ENCODE measurements at places on chromosomes 3 and 15.

DNA sequence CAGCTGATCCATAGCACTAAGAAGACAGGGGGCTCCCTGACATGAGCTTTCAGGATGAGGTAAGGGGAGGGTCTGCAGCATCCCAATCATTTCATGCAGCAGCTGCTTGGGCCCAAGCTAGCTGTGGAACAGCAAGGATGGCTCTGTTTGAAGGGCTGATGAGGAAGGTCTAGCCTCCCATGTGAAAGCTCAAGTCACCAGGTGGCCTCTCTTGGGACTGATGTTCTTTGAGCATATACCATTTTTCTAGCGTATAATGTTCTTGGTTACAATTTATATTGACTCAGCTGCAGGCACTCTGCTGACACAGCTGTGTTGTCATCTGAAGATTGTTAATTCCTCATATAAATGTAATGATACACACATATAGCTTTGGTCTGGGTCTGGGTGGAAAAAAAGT lies 87.0 kb downstream of the CD200R1L start:
- peak; percentile 70 for DNase-seq

GRCh38 chr15:67840749-67841512 lies 1.1 kb upstream of the RNU6-1 start:
- no peak for DNase-seq

- DNase-seq: no peak
Measured at GRCh38 chr3:124263168-124263567, 271.2 kb upstream of the ROPN1 start.

- peak; percentile 35 for DNase-seq
Measured at GRCh38 chr3:123258811-123259420, 57.2 kb downstream of the SEC22A start.

GRCh38 chr3:191414286-191414685 lies 46.7 kb upstream of the PYDC2 start:
- no peak for DNase-seq

DNA sequence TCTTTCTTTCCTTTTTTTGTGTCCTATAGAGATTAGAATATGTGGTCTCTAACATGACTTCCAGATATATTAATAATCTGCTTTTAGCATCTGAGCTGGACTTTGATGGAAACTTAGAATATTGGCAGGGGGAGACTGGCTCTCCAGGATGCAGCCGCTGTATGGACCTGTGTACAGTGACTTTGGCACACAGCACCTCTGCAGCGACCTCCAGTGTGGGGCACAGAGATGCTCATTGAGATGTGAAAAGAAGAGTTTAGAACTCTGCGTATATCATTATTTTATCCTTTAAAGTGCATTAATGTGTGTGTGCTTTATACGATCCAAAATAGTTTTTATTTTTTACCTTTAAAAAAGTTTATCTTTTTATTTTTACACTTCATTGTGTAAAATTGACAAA lies 18.3 kb downstream of the CFAP161 start:
- no peak for DNase-seq

DNA sequence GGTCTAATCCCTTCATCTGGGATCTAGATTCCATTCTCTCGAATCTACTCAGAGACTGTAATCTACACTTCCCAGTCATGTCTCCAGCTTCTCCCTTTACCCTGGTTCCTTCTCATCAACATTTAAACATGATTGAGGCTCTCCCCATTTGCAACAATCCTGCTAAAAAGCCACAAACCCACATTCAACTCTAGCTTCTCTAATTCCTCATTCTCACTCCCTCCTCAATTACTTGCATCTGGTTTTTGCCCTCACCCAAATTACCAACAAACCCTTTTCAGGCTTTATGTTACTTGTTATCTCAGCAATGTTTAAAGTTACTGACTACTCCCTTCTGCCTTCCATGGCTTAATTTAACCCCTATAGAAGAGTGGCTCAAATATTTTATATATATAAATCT lies 11.5 kb downstream of the ETFA start:
- DNase-seq: no peak

DNA sequence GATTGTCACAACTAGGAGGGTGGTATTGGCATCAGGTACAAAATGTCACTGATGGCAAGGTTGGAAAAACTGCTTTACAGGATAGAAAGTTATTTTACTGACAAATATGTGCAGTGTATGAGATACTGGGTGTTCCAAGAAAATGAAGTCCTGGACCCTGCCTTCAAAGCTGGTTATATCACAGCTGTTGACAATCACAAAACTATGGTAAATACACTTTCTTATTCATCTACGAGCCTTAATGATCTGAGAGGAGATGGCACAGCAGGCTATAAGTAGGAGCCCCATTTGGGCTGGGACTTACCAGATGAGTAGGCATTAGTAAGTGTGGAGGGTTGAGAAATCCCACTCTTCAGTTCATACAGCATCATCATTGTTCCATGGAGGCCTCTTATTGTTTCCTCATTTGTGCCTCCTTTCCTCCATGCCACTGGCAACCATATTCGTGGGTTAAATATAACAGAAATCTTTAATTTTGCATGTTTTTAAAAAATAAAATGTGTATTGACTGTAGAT lies 66.9 kb downstream of the CMTM8 start:
- DNase-seq: no peak

GRCh38 chr15:28271697-28272260 lies 50.2 kb downstream of the HERC2 start:
- no peak for DNase-seq

DNA sequence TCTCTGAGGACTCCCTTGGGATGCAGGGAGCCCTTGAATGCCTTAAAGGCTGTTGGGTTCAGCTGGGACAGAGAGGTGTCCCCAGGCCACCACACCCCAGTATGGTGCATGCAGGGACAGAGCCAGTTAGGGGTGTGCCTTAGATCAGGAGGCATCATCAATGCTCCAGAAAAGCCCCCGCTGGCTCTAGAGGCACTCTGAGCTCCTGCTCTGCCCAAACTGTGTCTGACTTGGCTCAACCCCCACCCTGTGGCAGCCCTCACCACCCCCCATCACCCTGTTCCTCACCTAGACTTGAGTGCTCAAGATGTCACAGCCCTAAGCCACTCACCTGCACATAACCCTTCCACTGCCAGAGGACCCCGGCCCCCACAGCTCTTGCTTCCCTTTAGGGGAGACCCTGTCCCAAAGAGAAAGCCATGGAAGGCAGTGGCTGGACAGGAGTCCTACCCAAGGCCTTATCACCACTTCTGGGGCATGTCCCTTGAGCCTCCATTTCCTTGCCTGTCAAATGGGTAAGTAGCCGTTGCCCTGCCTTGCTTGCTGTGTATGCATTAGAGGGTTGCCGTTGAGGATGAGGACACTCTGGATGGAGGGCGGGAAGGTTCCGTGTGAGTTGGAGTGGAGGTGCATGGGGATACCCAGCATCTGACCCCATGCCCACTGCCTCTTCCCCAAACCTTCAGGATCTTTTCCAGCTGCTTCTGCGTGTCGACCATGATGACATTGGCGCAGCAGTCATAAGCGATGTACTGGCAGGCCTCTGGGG lies 41.4 kb downstream of the ACSBG1 start:
- no peak for DNase-seq

- no peak for DNase-seq
Measured at GRCh38 chr15:101189409-101190091, 62.3 kb downstream of the CHSY1 start.

- no peak for DNase-seq
Measured at GRCh38 chr3:119220198-119220597, 20.5 kb downstream of the B4GALT4 start.

- no peak for DNase-seq
Measured at GRCh38 chr3:14280326-14280725, 101.7 kb downstream of the LSM3 start.

DNA sequence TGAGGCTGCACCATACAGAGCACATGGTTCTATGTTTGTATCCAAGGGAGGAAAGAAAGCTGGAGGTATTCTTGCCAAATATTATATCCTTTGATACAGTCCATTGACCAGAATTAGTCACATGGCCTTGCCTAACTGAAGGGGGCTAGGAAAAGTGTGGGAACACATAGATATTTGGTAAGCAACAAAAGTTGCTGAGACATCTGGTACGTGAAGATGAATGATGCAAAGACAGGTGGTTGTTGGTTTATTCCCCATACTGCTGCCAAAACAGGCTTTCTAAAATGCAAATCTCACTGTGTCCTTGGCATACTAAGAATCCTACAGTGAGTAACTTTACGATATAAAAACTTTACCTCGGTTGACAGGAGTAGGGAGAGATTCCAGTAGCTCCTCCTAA lies 162.2 kb downstream of the VGLL3 start:
- no peak for DNase-seq

- peak; percentile 67 for DNase-seq
Measured at GRCh38 chr15:89442671-89443307, 53.6 kb downstream of the RHCG start.

- peak; percentile 49 for DNase-seq
Measured at GRCh38 chr3:139830817-139831216, 104.2 kb upstream of the CLSTN2 start.

GRCh38 chr3:167606836-167607235 lies 46.9 kb downstream of the WDR49 start:
- DNase-seq: no peak

- DNase-seq: no peak
Measured at GRCh38 chr3:146517684-146518435, 26.5 kb downstream of the PLSCR1 start.

Measured in NCI-H1436 (cell line).